ENCODE measurements at places on chromosomes 3 and 15.

GRCh38 chr3:149486726-149487125 lies 12.2 kb downstream of the TM4SF4 start:
- DNase-seq: no peak

DNA sequence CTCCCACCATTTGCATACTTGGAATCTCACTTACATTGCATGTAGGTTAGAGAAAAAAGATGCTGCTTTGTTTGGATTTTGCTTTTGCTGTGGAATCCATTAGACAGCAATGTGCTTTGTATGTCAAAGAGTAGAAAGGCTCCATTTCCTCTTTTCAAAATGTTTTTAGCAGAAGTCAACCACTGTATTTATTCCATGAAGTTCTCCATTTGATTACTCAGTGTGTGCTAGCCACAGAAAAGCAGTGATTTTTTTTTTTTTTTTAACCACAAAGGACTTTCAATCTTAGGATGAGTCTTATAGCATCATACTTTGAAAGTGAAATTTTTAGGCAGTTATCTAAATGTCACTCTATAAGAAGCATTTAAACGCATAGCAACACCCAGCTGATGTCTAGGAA lies 285.0 kb upstream of the ADAMTS9 start:
- no peak for DNase-seq

- DNase-seq: no peak
Measured at GRCh38 chr3:20984594-20985205, 766.3 kb downstream of the ZNF385D start.

- DNase-seq: no peak
Measured at GRCh38 chr15:38620851-38621594, 56.4 kb upstream of the RASGRP1 start.

GRCh38 chr3:14765576-14766427 lies 53.0 kb upstream of the FGD5 start:
- DNase-seq: no peak

GRCh38 chr3:184067573-184068055 lies 14.8 kb downstream of the HTR3C start:
- no peak for DNase-seq

DNA sequence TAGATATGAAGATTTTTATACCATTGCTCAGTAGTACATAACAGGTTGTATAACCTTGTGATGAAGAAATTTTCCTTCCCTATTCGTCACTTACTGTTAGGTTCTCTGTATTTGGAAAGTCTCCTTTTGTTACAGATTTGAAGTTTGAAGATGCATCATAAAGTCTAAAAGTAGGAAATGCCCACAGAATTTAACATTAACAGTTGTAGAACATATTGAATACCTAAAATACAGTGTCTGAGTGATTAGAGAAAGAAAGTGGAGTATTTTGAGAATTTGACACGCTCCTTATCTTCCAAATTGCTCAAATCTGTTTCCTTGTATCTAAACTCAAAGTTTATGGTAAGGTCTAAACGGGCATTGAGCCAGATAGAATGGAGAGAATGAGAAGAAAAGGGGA lies 111.3 kb downstream of the MBNL1 start:
- DNase-seq: no peak

DNA sequence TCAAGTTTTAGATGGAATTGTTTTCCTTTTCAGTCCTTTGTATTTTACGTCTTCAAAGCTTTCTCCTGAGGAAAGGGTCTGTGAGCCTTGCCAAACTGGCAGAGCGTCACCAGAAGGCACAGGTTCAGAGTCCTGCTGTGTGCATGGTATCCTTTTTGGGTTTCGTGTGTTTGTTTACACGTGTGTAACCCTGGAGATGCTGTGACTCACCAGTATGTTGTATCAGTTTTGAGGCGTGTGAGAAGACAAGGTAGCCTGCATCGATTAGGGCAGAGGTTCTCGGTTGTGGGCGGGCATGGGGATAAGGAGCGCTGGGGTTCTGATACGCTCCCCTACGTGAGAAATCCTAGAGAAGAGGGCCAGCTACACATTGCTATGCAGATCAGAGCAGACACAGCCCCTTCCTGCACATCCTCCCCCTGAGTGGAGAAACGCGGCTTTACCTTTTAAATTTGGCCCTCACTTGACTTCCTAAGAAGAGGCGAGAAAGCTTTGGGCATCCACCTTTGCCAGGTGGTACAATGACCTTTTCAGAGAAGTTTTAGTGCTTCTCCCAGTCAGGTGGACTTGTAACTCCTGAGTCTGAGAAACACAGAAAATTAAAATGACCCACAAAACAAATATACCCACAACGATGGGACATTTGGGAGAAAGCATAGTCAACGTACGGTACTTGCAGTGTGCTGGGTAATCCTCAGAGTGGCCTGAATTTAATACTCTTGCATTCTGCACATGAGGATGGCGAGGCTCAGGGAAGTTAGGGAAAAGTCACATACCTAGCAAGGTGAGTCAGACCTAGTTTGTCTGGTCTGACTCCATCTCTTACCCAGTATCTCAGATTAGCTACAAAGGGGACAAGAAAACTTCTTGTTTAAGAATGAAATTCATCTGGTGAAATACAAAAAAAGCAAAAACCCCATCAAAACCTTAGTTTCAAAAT lies 38.1 kb downstream of the TRAK1 start:
- no peak for DNase-seq

- no peak for DNase-seq
Measured at GRCh38 chr3:100245927-100246326, 14.9 kb upstream of the TBC1D23 start.

- DNase-seq: no peak
Measured at GRCh38 chr15:67120009-67120838, 54.8 kb downstream of the SMAD3 start.

DNA sequence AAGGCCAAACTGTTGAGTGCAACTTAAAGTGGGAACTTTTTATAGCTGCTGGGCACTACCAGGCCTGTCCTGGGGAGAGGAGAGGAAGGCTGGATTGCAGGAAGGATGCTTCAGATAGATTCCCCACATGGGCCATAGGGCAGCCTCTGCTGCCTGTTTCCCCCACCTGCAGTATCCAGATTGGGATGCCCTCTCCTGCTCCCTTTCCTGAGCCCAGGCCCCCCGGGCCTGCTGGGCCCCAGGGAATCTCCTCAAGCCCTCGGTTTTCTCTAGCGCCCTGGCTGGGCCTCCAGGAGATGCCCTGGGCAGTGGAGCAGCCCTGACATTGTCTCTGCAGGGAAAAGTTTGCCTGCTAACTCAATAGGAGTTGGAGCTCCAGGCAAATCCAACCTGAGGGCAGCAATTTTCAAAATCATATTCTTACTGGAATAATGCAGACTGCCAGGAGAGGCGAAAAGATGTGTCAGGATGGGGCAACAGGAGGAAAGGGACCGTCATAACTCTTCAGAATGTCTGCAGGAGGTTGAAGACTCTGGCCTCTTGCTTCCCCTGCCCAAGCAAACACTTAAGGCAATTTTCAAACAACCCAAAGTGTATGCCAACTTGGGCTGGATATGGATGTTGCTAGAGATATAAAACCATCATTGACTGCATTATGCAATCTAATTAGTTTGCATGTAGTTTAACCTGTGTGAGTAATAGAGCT lies 4.4 kb downstream of the NR2F2 start:
- DNase-seq: no peak

DNA sequence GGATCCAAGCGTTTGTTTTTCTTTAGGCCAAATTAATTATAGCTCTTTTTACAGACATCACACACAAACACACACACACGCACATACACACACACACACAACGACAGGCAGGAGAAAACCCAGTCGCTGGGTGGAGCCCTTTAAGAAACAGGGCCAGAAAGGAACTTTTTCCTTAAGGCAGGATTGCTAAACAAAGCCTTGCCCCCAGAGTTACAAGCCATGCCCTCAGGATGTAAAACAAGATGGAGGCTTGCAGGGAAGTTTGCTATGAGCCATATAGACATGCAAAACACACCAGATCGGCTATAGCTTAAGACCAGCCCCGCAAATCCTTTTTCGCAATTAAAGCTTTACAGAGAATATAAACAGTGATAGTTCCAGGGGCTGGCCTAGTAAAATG lies 16.3 kb upstream of the IQCF2 start:
- DNase-seq: no peak

DNA sequence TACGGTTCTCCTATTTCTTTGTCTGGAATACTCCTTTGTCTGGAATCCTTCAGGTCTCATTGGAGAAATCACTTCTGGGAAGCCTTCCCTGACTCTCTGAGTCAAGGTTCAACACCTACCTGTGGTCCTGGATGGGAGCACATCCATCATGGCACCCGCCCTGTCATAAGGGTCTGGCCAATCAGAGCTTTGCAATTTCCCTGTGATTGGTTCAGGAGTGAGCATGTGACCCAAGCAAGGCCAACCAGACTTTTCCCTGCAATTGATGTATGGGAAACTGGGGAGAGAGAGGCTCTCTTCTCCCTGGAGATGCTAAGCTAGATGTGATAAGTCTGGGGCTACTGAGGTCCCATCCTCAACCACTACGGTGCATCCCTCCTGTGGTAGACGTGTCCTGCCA lies 8.1 kb downstream of the FAM3D start:
- DNase-seq: no peak

- no peak for DNase-seq
Measured at GRCh38 chr3:34844323-34844620, 795.1 kb upstream of the ARPP21 start.

Measured in activated CD4-positive, alpha-beta T cell treated with anti-CD3 and anti-CD28 coated beads for 4 hours (primary cell).